ENCODE measurements at places on chromosomes 1 and 21.
A peak's percentile ranks its signal among the peaks of the same experiment; 100 is the strongest.

DNA sequence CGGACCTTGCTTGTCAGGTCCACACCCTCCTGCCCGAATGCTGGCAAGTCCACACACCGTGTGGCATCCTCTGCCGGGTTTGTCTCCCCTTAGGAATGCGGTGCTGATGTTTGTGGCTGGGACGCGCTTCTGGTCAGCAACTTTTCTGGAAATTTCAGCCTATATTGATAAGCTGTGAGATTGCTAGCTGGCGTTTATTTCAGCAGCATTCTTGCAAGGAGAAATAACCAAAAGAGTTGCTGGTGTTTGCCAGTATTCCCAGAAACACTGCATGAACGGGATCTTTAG lies 601 bp downstream of the CEPT1 start:
- DNase-seq = no peak

- DNase-seq = no peak
These were observed 103.0 kb downstream of the GREM2 start for GRCh38 chr1:240508950-240509349.

DNA sequence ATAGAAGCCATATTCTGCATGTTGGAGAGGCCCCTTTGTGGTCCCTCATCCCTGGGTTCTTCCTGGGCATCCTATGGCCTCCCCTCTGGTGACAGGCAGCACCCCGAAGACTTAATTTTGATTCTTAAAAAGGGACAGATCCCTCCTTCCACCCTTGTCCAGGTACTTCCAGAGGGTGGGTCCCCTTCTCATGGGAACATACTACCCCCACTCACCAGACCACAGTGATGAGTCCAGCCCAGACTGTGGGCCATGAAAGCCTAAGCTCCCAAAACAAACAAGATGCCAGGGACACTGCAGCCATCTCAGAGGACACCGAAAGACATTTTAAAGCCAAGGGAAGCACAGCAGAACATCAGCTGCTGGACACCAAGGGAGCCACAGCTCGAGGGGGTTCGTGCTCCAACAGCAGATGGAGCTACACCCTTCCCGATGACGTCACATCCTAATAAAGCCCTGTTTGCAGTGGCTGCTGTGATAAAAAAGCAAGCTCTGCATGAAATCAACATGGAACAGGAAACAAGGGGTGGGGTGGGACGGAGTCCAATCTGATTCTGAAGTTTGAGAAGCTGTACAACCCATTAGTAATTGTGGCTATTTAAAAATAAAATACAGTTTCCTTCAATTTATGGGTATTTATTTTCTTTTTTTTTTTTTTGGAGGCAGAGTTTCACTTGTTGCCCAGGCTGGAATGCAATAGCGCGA lies 32.4 kb downstream of the GNB1 start:
- DNase-seq = peak; percentile 57

- DNase-seq = no peak
These were observed 15.3 kb downstream of the PABPC4 start for GRCh38 chr1:39561279-39561678.

DNA sequence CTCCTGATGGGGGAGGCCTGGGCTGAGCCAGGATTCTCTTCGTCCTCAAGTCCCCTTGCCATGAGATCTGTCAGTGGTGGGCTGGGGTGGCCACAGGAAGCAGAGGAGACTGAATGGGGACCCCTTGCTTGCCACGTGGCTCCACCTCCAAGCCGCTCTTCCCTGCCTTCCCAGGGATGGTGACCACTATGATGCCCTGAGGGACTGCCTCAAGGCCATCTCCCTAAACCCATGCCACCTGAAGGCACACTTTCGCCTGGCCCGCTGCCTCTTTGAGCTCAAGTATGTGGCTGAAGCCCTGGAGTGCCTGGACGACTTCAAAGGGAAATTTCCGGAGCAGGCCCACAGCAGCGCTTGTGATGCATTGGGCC lies 20.9 kb upstream of the TMEM222 start:
- peak; percentile 62 for DNase-seq

- no peak for DNase-seq
These were observed 11.4 kb downstream of the DESI2 start for GRCh38 chr1:244664353-244664752.

- no peak for DNase-seq
These were observed 61.3 kb upstream of the KCNE2 start for GRCh38 chr21:34302521-34302920.

GRCh38 chr1:30770150-30770549 lies 12.6 kb upstream of the LAPTM5 start:
- DNase-seq = no peak

DNA sequence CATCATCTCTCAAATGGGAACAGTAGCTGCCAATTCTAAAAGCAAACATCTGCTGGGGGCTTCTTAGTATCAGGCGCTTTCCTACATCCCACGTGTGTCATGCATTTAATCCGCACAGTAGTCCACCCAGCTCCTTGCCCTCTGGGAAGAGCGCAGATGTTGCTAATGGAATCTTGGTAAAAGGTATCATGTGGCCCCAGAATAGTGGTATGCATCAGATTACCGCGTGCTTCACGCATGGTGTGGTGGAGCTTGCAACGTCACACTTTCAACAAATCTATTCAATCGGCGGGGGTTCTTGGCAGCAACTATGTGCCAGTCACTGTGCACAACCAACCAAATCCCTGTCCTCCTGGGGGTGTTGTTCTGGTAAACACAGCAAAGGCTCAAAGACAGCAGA lies 141.0 kb downstream of the HIVEP3 start:
- no peak for DNase-seq

DNA sequence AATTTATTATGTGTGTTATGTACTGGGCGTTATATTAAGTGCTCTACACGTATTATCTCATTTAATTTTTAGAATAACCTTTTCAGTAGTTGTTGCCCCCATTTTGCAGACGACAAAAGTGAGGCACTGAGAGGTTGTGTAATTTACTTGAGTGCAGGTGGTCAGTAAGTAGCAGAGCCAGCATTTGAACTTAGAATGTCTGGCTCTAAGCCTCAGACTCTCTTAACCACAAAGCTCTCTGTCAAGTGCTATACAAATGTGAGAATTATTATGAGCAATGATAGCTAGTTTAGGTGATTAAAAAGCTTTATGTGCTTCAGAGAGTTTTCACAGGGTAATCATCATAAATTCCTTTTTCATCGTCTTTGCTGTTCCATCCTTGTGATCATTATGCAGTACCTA lies 96.3 kb upstream of the UBE2U start:
- DNase-seq = no peak

DNA sequence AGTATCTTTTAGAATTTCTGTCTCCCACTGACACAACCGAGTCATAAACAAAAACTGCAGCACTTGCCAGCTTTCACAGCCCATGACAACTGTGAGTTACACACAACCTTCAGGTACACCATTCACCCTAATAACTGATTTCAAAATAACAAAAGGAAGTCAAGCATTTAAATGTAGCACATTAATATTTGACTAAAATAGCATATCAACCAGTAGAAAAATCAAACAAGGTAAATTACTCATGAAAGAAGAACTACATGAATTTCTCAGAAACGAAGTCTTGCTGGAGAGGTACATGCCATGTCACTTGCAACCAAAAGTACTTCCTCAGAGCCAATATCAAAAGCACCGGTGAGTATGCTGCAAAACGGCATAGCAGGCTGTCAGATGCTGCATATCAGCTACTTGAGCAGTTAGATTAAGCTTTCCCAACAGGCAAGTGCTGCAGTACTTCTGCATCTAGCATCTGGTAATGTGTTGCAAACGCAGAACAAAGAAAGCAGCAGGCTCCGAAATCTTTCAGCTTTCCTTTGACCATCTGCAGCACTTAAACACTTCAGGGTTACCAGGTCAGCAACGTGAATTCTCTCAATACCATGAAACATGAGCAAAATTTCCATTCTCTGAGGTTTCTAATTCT lies 223.2 kb downstream of the SMYD3 start:
- no peak for DNase-seq

Data from NCI-H446 (cell line).